ENCODE measurements at places on chromosomes 5 and 9. TPM values are rescaled to one million over a fixed set of nuclear protein-coding genes. Genes with fewer than 3 reads are reported as not detected.

Gene ADGRV1
- total RNA-seq: not detected

Gene FOXD4L3
- total RNA-seq: not detected

Gene GAPVD1
- 46.3 TPM for total RNA-seq

Gene MAMDC4
- 15.3 TPM for total RNA-seq

Gene WDR38
- total RNA-seq: not detected

Gene COL15A1
- 0.04 TPM for total RNA-seq

Gene SPINK7
- total RNA-seq: not detected

Gene RASGRF2
- total RNA-seq: 14.1 TPM

Gene SLC1A3
- total RNA-seq: not detected

Gene CD180
- not detected for total RNA-seq

Gene GCNT4
- total RNA-seq: 0.59 TPM

Gene KLHL3
- total RNA-seq: 3.6 TPM

Gene C5orf58
- total RNA-seq: not detected

Gene TMEM8B
- 2.4 TPM for total RNA-seq

Gene TPPP
- total RNA-seq: 0.21 TPM

Gene BRINP1
- total RNA-seq: not detected

Gene BTNL3
- total RNA-seq: not detected

Gene IFNA2
- not detected for total RNA-seq

Gene PHYKPL
- total RNA-seq: 68.2 TPM

Gene NREP
- 7.0 TPM for total RNA-seq

Gene TMEM38B
- 16.7 TPM for total RNA-seq

Gene HSPA5
- total RNA-seq: 238 TPM

Gene SLCO6A1
- total RNA-seq: not detected

Gene PNPLA7
- total RNA-seq: 3.4 TPM

Gene FGF18
- not detected for total RNA-seq

Gene GALNT12
- total RNA-seq: 6.6 TPM

Gene ANKRD31
- total RNA-seq: 0.50 TPM

Gene CTNND2
- total RNA-seq: not detected

Gene FUT7
- not detected for total RNA-seq

Gene MARCOL
- total RNA-seq: not detected

Gene INSL6
- not detected for total RNA-seq

Gene PCDHA6
- not detected for total RNA-seq

Gene POLR1E
- total RNA-seq: 80.6 TPM

Gene IL9
- 9.6 TPM for total RNA-seq

Gene S1PR3
- total RNA-seq: 0.67 TPM

Gene DBH
- not detected for total RNA-seq

Gene PCDHA5
- total RNA-seq: not detected

Gene DRD1
- total RNA-seq: not detected

Gene ROR2
- not detected for total RNA-seq

Gene ADAMTS12
- total RNA-seq: not detected

Gene DELE1
- total RNA-seq: 49.0 TPM

Gene GPR150
- 0.44 TPM for total RNA-seq

Gene TEX48
- total RNA-seq: not detected

Gene PCDHB4
- total RNA-seq: not detected

Gene THOC3
- 67.1 TPM for total RNA-seq

Gene SHC3
- not detected for total RNA-seq

Gene FOXD4L6
- not detected for total RNA-seq

Gene IL3
- total RNA-seq: 68.0 TPM

Gene TAL2
- 0.29 TPM for total RNA-seq

Gene NTRK2
- 0.17 TPM for total RNA-seq

Gene NEURL1B
- 0.04 TPM for total RNA-seq

Gene LRRC8A
- 22.7 TPM for total RNA-seq

Gene PROB1
- total RNA-seq: 8.9 TPM

Gene ZFP2
- 0.61 TPM for total RNA-seq

Gene HACD4
- total RNA-seq: 4.6 TPM

Gene FOXI1
- total RNA-seq: not detected

Gene IL5
- total RNA-seq: 17.6 TPM

Gene ORM2
- not detected for total RNA-seq

Gene MSMP
- total RNA-seq: not detected
